ENCODE measurements at places on chromosomes 16 and 17. TPM values are rescaled to one million over a fixed set of nuclear protein-coding genes. Genes with fewer than 3 reads are reported as not detected.

- DNase-seq, result no peak
These were observed 4.8 kb downstream of the RPA1 start for GRCh38 chr17:1834380-1835149.

GRCh38 chr17:14436266-14436665, 135.4 kb downstream of the HS3ST3B1 start:
- DNase-seq, result no peak

DNA sequence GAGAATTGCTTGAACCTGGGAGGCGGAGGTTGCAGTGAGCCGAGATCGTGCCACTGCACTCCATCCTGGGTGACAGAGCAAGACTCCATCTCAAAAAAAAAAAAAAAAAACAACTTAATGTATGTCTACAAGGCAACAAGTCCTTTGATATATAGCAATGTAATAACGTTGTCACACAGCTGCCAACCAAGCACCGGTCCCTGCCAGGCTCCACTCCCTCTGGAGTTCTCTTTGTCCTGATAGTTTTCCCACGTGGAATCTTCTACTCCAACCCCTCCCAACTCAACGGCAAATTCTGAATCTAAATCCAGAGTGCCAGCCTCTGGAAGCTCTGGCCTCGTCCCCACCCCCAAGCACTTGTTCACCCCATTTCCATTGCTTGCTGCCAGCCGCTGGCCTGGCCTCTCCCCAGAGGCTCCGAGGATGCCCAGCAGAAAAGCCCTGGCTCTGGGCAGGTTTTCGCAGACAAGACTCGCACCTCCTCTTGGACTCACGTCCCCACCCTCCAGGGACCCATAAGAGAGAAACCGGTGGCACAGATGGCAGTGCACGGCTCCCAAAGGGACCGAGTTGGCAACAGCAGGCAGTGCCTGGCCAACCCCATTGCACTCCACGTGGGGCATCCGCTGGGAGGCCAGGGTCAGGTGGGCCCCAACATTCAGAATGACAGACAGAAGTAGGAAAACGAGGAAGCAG, 15.9 kb upstream of the CBX2 start:
- no peak for DNase-seq

CLEC3A gene
- total RNA-seq, result not detected

SETD1A gene
- total RNA-seq, result 24.6 TPM

SPN gene
- total RNA-seq, result not detected

OR2C1 gene
- not detected for total RNA-seq

Data from glomerular endothelial cell (primary cell).